Left renal pelvis (tissue), 4 donors: ENCODE measurements at places on chromosomes 1 and 21.
A peak's percentile ranks its signal among the peaks of the same experiment; 100 is the strongest.

- DNase-seq: no peak
Observed at GRCh38 chr1:5105744-5106143, 451.3 kb downstream of the AJAP1 start.

GRCh38 chr1:12144236-12144635 lies 22.6 kb upstream of the TNFRSF1B start:
- DNase-seq: no peak

DNA sequence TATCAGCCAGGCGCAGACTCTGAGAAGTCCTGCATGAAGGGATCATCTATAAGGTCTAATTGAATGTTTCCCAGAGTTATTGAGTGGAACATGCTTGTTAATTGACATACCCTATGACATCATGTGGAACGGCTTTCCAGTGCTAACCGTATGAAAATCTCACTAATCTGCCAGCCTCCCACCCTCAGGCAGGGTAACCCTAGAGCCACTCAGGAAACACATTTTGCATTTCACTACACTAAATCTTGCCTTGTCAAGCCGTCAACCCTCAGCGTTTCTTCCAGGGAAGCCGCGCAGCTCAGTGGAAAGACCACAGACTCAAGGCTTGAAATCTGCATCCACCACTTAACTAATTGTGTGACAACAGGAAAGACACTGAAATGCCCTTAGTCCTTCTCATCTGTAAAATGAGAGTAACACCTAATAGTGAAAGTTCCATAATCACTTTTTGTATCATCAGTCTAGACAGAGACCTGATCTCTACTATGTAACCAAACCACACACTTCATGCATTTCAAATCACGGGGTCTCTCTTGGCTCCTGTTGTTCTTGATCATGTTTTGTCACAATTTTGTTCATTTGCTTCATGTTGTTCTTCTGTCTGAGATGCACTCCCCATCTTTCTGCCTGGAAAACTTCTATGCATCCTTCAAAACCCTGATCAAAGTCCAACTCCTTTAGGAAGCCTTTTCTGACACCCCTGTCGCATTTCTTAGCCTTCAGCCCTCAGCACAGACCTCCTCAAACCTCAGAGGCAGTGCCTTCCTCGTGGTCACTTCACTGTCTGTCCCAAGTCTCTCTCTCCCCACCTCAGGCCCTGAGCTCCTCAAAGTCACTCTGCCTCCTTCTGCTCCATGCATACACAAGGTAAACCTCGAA lies 246.5 kb downstream of the TOMM20 start:
- peak; percentile 60 for DNase-seq

- no peak for DNase-seq
Observed at GRCh38 chr1:220892086-220892376, 12.8 kb downstream of the HLX start.

GRCh38 chr1:213120386-213120785 lies 69.3 kb downstream of the RPS6KC1 start:
- no peak for DNase-seq
